NCI-H1105 (cell line): ENCODE measurements at places on chromosomes 16 and 17.

DNA sequence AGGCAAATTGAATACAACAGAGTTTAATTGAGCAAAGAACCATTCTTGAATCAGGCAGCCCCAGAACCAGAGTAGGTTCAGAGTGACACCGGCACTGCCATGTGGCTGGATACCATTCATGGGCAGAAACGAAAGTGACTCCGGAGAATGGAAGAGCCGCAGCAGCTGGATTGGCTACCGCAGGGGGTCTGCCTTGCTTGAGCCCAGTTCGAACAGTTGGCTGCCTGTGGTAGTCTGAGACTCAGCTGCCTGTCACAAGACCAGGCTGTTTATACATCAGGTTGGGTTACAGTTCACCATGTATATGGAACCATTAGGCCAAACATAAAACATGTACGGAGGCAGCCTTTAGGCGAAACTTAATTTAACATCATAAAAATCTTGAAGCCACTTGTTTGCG is 205.2 kb upstream of the CHMP6 start:
- DNase-seq = no peak

- DNase-seq = no peak
Observed at GRCh38 chr17:57906910-57907309, 48.3 kb downstream of the CUEDC1 start.

- DNase-seq = no peak
Observed at GRCh38 chr17:9860851-9861250, 35.1 kb downstream of the GLP2R start.

DNA sequence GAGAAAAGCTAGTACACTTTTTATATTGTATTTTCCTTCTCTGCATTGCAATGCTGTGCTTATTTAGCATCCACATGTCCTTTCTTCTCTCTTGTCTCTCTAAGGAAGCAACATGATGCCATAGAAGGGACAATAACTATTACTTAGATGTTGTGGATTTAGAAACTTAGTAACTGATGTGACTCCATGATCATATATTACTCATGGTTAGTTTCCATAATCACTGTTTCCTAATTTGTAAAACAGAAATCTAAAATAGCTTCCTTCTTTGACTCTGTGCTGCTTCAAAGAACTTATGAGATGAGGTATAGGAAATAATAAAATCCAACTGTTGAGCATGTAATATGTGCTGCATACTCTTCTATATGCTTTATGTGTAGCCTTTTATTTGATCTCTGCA is 6.6 kb upstream of the ABCA5 start:
- DNase-seq = no peak

GRCh38 chr16:17299790-17300189 is 171.0 kb downstream of the XYLT1 start:
- no peak for DNase-seq

GRCh38 chr17:17784657-17785267 is 52.0 kb downstream of the SREBF1 start:
- no peak for DNase-seq

GRCh38 chr16:29877266-29877961 is 14.4 kb upstream of the CDIPT start:
- no peak for DNase-seq

- no peak for DNase-seq
Observed at GRCh38 chr16:77414752-77415231, 20.0 kb downstream of the ADAMTS18 start.

DNA sequence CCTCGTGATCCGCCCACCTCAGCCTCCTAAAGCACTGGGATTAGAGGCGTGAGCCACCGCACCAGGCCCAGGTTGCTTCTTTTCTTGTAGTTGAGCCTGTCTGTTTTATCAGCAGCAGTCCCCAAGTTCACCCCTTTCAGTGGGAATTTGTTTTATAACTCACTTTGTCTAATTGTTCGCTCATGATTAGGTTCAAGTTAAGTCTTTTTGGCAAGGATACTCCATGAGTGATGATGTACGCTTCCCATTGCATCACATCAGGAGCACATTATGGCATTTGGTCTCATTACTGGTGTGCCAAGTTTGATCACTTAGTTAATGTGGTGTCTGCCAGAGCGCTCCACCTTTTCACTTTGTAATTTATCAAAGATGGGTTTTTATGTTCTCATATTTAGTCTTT is 14.4 kb upstream of the GJD3 start:
- no peak for DNase-seq

DNA sequence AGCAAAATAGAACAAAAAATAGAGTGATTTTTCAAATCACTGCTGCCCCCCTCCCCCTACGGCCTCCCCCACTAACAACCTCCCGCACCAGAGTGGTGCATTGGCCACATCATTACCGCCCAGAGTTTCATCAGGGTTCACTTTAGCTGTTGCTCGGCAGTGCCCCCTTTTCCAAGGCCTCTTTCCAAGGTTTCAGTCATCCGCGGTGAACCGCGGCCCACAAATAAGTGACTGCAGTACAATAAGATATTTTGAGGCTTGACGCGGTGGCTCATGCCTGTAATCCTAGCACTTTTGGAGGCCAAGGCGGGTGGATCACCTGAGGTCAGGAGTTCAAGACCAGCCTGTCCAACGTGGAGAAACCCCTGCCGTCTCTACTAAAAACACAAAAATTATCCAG is 180.0 kb downstream of the MAF start:
- no peak for DNase-seq

DNA sequence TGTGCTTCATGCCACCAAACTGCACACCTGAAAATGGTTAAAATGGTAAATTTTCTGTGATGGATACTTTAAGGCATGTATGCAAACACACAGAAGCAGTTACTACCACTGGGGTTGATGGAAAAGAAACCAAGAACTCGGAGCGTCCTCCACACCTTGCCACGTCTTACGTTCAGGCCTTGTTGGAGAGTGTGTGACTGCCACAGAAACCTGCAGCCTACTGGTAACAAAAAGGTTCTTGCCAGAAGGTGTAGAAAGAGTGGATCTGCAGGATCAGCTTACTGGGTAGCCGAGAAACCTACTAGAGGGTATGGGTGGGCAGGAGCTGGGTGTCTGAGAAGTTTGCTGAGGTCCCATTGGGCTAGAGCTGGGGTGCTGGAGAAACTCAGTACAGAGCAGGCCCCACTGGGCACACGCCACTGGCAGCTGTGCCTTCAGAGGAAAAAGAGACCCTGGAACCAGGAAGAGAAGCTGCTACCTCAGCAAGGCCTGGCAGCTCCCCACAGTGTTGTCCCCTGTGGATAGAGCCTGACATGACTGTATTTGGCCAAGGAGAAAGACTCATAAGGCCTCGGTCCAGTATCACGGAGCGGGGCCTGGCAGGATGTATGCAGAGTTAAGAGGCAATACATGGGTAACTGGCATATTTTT is 204.6 kb downstream of the SEC14L1 start:
- no peak for DNase-seq

DNA sequence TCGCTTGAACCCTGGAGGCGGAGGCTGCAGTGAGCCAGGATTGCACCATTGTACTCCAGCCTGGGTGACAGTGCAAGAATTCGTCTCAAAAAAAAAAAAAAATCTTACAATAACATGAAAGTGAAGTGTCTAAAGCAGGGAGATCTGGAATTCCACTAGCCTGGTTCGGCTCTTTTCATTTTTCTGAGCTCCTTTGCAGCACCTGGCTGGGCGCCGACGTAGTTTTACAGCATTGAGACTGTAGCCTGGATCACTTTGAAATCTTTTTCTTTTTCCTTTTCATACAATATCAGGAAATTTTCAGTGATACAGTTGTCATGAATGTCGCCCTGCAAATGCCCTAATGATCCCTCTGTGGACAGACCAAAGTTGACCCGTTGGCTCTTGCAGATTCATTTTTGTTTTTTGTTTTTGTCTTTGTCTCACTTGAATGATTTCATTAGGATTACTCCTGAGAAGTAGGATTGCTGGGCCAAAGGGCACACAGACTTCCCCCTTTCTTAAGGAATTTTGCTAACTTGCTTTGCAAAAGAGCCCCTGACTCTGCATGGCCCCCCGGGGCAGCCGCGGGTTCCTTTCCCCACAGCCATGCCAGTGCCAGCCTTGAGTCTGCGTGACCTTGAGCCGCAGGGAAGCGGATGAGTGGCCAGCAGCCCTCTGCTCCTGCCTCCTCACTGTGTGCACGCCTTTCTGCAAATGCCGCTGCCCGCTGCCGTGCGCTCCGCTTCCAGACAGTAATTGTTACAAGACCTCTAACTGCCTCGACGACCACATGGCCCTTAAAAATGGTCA is 28.0 kb downstream of the CRISPLD2 start:
- no peak for DNase-seq

DNA sequence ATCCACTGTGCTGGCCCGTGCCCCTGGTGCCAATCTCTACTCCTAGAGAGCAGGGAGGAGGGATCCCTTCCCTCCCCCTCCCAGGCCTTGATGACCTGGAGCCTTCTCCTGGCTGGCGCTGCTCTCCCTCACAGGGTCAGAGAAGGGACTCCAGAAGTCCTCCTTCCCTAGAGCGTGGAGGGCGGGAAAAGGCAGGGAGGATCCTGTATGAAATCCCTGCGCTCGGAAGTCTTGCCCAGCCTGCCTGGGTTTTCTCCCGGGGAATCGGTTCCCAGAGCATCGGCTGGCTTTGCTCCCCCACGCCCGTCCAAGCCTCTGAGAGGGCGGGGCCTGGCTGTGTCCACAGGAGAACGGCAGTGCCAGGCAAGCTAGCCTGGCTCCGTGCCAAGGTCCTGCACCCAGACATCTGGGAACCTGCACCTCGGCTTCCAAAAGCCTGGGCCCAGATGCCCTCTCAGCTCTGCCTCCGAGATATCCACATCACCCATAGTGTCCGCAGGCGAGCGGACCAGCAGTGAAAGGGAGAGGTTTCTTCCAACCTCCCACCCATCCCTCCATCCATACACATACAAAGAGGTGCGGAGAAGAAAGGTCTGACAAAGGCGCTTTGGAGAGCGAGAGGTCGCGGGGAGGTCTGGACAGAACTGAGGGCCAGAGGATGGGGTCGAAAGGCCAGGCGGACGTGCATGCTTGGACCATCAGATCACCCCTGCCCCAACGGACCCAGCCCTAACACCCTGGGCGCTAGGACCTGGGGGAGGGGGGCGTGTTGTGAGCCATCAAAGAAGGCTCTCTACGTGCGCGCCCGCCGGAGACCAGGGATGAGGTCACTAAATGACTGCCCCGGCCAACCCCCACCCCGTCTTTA is 1.1 kb downstream of the MPP2 start:
- DNase-seq = peak; percentile 22

DNA sequence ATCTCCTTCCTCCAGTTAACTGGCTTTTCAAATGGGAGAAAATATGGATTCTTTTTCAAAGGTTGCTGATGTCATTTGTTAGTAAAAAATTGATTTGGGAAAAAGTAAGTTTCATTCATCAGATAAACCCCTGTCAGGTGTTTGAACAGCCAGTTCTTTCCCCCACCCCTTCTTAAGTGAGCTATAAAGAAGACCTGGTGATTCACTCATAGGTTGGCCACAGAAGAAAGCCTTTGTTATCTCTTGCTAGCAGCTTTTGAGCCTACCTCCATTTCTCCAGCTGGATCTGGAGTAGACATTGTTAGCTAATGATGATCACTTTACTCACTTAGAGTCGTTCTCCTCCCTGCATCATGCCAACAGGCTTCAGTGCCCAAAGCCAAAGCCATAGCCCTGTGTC is 63.0 kb downstream of the NLK start:
- no peak for DNase-seq

GRCh38 chr17:55114283-55114682 is 145.7 kb downstream of the STXBP4 start:
- no peak for DNase-seq

- DNase-seq = no peak
Observed at GRCh38 chr17:83201206-83202001, 122.0 kb downstream of the METRNL start.

GRCh38 chr16:9970796-9971195 is 211.4 kb downstream of the GRIN2A start:
- no peak for DNase-seq

GRCh38 chr17:55978578-55978977 is 174.7 kb upstream of the ANKFN1 start:
- no peak for DNase-seq

GRCh38 chr16:14036889-14037288 is 34.2 kb upstream of the MRTFB start:
- no peak for DNase-seq

DNA sequence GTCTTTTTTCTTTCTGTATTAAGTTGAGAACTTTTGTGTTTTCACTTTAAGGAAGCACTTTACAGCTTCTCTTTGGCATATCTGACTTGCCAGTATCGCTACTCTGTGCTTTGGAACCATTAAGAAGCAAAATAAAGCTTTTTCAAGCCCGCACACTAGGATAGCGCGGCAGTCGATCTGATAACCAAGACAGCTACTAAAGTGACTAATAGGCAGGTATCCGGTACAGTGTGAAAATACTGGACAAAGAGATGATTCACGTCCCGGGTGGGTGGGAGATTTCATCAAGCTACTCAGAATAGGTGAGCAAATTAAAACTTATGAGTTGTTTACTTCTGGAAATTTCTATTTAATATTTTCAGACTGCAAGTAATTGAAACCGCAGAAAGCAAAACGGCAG is 53.8 kb downstream of the SHISA6 start:
- DNase-seq = no peak
